Stimulated activated CD8-positive, alpha-beta memory T cell treated with anti-CD3 and anti-CD28 coated beads, Interleukin-15, amount 100 ng/mL, for 24 hours (primary cell): ENCODE measurements at places on chromosomes 7 and 10.

GRCh38 chr7:51236470-51237132, 80.0 kb downstream of the COBL start:
- DNase-seq = no peak

- DNase-seq = no peak
These were observed 7.5 kb downstream of the KCP start for GRCh38 chr7:128902761-128903585.

- no peak for DNase-seq
These were observed 471.4 kb downstream of the ADRA2A start for GRCh38 chr10:111548084-111548726.

DNA sequence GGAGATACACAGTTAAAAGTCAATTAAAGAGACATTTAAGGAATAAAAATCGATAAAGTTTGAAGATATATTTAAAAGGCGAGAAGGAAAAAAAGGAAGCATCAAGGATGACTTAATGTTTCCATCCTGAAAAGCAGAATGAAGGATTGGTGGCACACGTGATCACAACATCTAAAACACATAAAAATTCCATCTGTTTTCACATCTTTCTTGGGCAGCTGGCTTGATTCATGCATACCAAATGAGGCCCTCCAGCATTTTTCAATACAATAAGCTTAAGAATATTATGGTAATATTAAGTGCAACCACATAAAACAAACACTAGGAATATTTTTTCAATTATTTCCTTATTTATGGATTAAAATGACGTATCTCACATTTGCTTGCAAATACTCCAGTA, 112.6 kb downstream of the TPK1 start:
- no peak for DNase-seq

- DNase-seq = no peak
These were observed 80.1 kb downstream of the EMX2 start for GRCh38 chr10:117622471-117623184.

DNA sequence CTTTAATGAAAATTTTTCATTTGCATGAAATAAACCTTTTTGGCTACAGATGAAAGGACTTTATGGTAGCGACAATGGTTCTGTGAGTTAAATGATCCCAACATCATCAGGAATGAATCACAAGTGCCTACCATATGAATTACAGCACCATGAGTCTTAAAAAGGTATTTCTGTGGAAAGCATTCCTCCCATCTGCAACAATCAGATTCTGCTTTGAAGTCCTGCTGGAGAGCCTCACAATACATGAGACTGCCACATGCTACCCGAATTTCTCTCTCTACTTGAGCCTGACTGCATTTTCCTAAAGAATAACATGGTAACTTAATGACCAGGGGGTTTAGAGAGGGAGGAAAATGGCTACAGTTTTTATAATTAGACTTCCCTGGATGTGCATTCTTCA, 190.3 kb downstream of the TWIST1 start:
- no peak for DNase-seq

DNA sequence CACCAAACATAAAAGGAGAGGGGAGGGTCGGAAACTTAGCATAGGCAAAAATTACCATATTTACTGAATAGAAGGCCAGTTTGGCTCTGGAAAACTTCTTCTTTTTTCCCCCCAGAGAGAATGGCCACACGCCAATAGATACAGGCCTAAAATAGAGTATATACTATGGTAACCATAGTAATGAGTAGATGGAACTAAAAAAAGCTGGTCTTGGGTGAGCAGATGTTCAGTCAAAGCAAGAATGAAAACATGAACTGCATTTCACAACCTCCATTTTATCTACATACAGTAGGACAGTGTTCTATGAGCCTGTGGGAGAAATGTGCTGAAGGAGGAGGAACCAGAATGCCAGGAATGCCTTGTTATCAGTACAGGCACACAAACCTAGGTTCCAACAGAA, 141.7 kb upstream of the SEMA3A start:
- DNase-seq = no peak

DNA sequence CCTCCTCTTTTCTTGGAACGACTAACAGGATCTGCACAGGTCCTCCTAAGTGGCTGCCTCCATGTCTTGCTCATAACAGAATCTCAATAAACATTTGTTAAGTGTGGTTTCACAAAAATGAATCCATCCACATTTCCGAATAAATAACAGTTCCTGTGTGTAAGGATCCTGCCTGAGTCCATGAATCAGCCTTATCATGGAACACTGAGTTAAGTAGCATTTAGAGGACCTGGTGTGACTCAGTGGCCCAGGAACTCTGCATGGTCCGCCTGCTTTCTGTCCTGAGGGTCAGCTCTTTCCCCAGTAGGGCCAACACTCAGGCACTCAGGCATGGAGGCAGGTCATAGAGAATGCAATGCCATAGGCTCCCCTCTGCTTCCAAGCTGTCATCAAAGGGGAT, 15.8 kb upstream of the C10orf90 start:
- no peak for DNase-seq

DNA sequence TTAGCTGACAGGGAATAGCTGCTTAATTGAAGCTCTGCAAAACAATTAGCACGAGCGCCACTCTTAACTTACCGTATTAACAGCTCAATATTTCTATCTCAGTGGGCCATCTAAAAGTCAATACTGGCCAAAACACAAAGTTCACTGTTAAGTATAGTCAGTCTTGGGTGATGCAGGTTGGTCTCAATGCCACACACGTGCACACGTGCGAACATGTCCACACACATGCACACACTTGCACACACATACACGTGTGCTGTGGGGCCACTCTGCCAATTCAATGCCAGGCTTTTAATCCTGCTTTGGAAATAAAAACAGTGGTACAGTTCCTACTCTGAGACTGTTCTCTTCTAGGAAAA, 105.1 kb downstream of the GRB10 start:
- no peak for DNase-seq

- DNase-seq = no peak
These were observed 34.1 kb downstream of the ANXA11 start for GRCh38 chr10:80171248-80171660.

DNA sequence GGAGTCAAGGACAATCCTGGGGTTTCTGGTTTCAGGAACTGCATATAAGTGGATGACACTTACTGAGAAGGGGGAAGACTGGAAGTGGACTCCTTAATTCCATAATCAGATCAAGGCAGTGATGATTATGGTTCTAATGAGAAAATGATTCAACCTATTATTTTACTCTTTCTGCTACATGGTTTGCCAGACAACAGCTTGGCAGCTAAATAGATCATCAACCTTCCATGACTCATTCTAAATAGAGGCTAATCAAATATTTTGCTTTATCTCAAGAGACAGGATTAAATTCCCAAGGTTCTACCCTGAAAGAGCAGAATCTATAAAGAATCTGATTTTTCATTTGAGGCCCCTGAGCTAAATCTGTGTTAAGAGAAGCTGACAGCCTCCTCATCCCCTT, 46.3 kb downstream of the CNNM1 start:
- no peak for DNase-seq

GRCh38 chr7:155856656-155857055, 44.4 kb upstream of the SHH start:
- no peak for DNase-seq

GRCh38 chr7:97639036-97639435, 92.8 kb upstream of the TAC1 start:
- DNase-seq = no peak

- no peak for DNase-seq
These were observed 279.1 kb upstream of the PITRM1 start for GRCh38 chr10:3451516-3452172.

- no peak for DNase-seq
These were observed 6.6 kb upstream of the FEZF1 start for GRCh38 chr7:122311050-122311700.

GRCh38 chr10:72738486-72738885, 46.5 kb downstream of the MCU start:
- no peak for DNase-seq
